ENCODE measurements at places on chromosomes 6 and 20.

GRCh38 chr20:36688630-36689029 lies 42.6 kb upstream of the SLA2 start:
- DNase-seq, result no peak

DNA sequence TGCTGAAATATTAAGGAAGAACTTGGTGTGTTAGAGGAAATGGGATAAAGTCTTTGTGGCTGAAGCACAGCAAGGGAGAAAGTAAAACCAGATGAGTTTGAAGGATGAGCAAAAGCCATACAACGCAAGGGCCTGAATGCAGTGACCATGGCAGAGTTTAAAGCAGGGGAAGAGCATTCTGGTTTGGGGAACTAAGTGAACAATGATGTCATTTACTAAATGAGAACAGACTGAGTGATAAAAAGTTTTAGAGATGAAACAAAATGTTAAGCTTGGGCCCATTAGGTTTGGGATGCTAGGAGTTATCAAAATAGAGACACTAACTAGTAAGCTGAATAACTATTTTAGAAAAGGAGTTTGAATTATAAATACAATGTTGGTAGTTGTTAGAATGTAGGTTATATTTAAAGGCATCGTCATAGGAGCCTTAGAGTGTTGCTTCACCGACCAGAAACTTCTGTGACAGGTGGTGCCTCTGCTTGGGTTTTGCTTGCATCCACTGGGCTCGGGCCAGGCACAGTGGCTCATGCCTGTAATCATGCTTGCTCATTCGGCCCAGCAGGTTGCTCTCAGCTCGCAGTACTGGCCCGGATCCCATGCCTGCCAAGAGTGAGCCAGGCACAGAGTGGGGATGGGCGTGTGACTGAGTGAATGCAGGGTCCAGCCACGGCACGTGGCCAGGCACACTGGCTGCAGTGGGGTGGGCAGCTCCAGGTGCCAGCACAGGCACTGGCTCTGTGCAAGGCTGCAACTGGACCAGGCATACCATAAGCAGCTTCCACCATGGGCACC lies 37.4 kb upstream of the OPRM1 start:
- DNase-seq, result no peak

DNA sequence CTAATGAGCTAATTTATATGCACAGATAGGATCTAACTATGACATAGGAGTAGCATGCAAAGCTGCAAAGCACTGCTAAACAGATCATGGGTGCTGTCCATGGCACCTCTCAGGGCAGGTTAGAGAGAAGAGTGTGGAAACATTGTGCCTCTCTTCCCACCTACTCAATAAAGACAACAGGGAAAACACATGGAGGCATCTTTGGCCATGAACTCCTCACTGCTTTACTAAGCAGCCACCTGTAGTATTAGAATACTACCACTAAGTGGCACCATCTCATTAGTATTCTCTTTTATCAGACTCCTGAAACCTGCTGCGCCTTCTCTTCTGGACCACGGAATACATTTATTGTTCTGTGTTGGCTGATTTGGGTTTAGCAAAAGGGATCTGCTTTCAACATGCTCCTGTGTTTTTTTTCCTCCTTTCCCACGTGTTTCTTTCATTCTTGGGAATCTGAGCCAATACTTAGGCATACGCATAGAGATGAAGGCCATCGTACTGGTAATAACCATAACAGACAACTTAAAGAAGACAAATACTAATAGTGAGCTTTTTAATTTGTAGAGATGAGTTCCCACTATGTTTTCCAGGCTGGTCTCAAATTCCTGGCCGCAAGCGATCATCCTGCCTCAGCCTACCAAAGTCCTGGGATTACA lies 9.4 kb upstream of the HDDC2 start:
- peak; percentile 74 for DNase-seq

DNA sequence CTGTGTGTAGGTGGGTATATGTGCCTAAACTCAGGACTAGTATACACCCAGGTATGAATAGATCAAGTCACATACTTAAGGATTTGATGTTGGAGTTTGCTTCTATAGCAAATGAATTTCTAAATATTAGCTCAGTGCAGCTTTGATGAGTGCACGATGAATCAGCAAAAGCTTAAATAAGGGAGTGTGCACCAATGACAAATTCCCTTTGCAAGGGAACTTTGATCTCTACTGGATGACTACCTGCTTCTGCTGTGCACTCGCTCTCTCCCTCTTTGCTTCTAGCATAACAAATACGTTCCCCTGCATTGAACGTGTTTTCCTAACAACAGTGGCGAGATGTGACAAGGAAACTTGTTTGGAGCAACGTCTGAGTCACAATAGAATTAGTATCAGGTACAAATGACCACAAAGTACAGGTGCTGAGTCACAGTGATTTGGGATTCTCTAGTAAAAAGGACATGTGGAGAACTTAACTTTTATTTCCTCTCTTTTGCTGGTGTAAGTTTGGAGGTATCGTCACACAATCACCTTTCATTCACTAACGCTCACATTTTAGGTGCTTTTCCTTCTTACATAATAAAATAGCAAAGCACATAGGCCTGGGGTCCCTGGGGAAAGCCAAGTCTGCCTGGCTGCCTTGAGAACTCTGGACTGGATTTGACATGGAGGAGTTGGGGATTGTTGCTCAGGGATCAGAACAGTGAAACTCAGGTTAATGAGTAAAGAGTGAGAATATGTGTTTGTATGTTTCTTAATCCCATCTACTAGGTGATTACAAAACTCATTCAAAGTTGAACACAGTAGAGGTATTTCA lies 49.7 kb downstream of the KLHL31 start:
- DNase-seq, result no peak

GRCh38 chr20:14333721-14334120 lies 3.7 kb downstream of the FLRT3 start:
- no peak for DNase-seq

DNA sequence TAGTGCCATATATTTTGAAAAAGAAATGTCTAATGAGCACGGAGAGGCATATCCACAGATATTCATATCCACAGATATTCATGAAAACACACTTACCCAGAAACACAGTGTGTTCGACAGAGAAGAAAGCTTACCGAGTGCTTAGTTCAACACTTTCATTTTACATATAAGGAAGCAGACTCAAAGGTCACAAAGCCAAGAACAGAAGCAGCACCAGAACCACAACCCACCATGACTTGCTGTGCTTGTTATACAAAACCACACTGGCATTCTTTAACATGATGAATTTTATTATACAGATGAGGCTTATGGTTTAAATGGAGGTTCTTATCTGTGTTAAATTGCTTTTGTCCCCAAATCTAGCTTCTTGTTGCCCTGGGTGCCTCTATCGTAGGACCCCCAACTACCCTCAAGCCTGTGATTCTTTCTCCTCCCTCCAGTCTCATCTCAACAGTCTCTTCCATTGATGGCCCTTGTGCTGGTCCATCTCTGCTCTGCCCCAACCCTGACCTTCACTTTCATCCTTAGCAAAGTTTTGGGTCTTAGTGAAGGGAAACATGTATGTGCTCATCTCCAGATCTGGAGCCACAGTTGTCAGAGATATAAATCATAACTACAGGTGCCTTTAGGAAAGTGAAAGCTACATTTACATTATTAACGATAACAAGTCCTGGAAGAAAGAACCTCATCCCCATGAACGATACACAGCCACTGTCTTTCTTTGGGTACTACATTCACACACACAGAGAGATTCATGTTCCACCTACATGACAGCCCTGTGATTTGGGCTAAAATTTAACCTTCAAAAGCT lies 40.0 kb downstream of the SF3B5 start:
- DNase-seq, result peak; percentile 86

- no peak for DNase-seq
Observed at GRCh38 chr6:11665604-11666326, 112.8 kb downstream of the ADTRP start.

GRCh38 chr6:16752206-16752866 lies 8.9 kb downstream of the ATXN1 start:
- DNase-seq, result no peak

GRCh38 chr20:44501448-44501847 lies 20.4 kb downstream of the SERINC3 start:
- DNase-seq, result no peak

- DNase-seq, result no peak
Observed at GRCh38 chr6:168093071-168093505, 14.1 kb upstream of the FRMD1 start.

DNA sequence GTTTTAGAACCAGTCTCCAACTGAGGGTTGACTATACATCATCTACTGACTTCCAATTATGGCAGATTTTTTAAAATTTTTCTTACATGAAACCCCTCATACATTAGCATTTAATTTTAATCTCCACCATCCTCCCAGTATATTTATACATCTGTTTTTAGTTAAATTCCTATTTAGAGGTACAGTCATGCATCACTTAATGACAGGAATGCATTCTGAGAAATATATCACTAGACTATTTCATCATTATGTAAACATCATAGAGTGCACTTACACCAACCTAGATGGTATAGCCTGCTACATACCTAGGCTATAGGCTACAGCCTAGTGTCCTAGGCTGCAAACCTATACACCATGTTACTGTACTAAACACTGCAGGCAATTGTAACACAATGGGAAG lies 316.7 kb upstream of the MARCKS start:
- DNase-seq, result no peak

DNA sequence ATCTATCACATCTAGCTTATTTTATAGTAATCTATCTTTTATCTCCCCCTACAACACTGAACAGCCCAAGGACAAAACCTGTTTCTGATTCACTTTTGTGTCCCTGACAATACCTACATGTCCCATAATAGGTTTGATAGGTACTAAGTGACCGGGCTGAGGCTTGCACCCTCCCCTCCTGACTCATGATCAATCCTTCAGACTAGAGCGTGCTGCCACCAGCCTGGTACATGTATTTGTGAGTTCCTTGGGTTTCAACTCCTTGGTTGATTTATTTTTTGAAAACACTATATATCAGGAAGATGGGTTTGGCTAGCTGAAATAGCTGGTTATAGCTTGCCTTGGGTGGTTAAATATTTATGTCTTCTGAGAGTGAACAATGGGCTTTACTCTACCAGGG lies 41.6 kb upstream of the RAB23 start:
- DNase-seq, result no peak

DNA sequence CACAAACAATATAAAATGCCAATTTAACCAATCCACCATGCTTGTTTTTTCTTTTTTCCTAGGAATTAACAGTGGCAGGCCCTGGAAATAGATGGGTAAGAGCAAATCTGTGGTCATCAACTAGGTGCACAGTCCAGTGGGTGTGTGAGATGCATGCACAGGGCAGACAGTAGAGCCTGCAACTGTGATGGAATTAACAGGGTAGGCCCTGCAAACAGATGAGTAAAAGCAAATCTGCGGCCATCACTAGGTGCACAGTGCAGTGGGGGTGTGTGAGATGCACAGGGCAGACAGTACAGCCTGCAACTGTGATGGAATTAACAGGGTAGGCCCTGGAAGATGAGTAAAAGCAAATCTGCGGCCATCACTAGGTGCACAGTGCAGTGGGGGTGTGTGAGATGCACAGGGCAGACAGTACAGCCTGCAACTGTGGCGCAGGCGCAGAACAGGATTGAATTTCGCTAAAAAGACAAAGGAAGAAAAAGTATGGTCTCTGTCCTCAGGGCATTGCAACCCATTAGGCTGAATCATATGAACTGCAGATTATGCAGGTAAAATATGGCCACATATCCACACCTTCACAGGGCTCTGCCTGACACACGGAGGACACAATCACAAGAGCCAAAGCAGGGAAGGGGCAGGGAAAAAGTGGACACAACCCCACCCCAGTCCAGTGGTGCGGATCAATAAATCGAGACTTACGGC lies 41.0 kb upstream of the IPCEF1 start:
- DNase-seq, result no peak
